NCI-H1092 treated with DMSO at 0.1 percent for 48 hours (cell line): ENCODE measurements at places on chromosomes 2 and 18.

DNA sequence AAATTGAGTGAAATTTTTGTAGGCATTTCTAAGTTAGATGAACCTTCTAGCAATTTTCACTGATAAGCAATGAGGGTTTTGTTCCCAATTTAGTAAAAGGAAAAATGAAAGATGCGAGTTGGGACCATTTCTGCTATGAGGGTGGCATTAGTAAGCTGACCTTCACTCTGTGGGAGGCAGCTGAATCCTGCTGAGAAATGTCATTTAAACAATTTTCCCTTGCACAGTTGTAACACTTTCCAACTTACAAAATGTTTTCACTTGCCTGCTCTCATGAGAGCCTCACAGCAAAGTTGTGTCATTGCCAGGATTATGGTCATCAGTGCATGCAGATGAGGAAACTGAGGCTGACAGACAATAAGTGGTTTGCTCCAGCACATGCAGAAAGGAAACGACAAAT lies 527.7 kb downstream of the TNS1 start:
- DNase-seq, result no peak

DNA sequence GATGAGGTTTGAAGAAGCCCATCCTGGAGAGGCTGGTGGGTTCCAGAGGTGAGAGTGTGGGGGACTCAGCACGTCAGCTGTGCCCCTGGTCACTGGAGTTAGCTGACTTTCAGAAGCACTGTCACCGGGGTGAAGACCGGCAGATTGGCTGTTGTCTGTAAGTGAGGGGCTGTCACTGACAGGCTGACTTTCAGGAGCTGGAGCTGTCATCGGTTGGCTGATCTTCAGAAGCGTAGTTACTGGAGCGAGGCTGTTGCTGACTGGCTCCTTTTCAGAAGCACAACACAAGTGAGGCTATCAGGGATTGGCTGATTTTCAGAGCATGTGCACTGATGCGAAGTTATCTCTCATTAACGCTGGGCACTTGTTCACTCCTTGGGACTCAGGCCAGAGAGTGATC lies 738.4 kb upstream of the ID2 start:
- no peak for DNase-seq

- DNase-seq, result peak; percentile 90
Measured at GRCh38 chr2:160816916-160817499, 323.4 kb upstream of the RBMS1 start.

DNA sequence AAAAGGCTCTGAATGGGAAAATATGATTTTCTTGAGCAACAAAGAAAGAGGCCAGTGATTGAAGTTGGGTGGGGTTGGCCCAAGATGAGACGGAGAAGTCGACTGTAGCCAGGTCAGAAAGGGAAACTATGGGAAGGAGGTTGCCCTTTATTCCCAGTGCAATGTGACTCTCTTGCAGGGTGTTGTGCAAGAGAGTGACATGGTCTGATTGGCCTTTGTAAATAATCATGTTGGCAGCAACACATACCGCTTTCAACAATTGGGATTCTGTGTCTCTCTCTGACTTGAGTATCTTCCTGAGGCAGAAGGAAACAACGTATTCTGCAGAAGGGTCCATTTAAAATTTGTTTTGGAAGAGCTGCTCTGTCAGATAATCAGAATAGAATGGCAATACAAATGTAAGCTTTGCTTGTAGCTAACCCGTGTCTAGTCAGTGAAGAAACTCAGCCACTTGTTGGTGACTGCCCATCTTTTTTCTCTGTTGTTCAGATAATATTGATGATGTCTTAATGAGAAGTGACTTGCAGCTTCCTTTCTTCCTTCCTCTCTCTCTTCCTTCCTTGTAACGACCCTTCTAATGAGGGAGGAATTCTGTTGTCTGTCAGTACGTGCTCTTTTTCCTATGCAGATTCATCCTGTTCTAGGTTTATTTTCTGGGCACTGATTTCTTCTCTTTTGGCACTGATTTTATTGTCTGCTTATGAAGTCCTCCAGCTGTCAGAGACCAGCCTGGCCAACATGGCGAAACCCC lies 311.0 kb upstream of the FAM98A start:
- no peak for DNase-seq

DNA sequence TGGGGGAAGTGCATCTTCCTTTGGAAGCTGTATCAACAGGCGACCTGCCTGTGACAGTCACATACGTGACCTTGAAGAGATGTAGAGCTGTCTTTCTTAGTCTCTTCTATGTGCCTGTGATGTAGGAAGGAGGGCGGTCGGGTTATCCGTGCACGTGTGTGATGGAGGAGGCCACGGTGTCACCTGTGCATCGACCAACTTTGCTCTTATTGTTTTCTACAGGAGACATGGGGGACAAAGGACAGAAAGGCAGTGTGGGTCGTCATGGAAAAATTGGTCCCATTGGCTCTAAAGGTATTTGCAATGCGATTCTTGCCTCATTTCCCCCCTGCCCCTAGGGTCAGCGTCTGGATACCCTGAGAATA lies 20.7 kb upstream of the ALLC start:
- DNase-seq, result no peak

- no peak for DNase-seq
Measured at GRCh38 chr2:113112871-113113270, 14.5 kb upstream of the IL1RN start.

- DNase-seq, result no peak
Measured at GRCh38 chr2:27583390-27583915, 611 bp downstream of the ZNF512 start.

- DNase-seq, result no peak
Measured at GRCh38 chr2:233247744-233248143, 3.7 kb upstream of the ATG16L1 start.

- DNase-seq, result no peak
Measured at GRCh38 chr2:10303694-10304378, 1.1 kb downstream of the HPCAL1 start.
